ENCODE measurements at places on chromosomes 5 and 9.
A peak's percentile ranks its signal among the peaks of the same experiment; 100 is the strongest.

DNA sequence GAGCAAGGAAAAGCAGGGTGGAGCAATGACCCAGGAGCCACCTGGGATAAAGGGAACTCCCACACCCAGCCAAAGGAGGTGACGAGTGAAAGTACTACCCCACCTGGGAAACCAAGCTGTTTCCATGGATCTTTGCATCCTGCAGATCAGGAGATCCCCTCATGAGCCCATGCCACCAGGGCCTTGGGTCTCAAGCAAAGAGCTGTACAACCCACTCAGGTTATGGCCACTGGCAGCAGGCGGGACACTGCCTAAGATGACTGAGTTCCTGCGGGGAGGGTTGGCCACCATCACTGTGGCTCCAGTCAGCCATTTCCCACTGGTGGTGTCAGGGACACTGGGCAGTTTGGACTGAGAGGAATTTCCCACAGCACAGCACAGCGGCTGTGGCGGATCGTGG is 225.7 kb downstream of the CDH9 start:
- DNase-seq: no peak

- no peak for DNase-seq
Observed at GRCh38 chr9:110980261-110980660, 58.0 kb downstream of the LPAR1 start.

DNA sequence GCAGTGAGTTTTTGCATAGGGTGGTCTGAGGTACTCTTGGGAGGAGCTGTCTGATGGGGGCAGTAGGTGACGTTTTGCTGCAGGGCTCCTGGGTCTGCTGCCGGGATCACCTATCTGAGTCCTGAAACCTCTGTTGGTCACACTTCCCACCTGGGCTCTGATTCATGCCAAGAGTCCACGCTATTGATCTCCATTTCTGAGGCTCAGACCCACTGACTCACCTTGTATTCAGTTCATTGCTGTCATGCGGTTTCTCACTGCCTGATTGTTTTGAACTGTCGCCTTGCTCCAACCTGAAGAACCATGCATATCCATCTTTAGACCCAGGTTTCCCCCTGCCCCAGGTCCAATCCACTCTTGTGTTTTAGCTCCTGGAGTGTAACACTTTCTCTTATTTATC is 101.3 kb downstream of the NPR3 start:
- no peak for DNase-seq

GRCh38 chr5:140548791-140549190 is 1.3 kb downstream of the EIF4EBP3 start:
- no peak for DNase-seq

DNA sequence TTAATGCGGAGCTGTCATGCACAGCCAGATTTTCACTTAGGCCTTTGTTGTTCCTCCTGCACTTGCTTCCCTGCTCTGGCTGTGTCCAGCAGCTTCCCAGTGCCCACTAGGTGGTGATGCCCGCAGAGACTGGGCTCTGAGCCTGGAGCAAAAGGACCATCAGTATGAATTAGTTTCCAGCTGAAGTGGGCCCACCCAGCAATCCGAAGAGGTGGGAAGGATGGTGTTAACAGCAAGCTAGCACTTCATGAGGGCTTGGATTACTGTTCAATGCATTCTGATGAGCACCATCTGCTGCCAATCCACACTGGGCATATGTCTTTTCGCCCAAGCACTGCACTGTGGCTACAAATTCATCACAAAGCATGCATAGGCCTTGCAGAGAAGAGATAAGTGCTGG is 459.1 kb downstream of the SPOCK1 start:
- DNase-seq: no peak

DNA sequence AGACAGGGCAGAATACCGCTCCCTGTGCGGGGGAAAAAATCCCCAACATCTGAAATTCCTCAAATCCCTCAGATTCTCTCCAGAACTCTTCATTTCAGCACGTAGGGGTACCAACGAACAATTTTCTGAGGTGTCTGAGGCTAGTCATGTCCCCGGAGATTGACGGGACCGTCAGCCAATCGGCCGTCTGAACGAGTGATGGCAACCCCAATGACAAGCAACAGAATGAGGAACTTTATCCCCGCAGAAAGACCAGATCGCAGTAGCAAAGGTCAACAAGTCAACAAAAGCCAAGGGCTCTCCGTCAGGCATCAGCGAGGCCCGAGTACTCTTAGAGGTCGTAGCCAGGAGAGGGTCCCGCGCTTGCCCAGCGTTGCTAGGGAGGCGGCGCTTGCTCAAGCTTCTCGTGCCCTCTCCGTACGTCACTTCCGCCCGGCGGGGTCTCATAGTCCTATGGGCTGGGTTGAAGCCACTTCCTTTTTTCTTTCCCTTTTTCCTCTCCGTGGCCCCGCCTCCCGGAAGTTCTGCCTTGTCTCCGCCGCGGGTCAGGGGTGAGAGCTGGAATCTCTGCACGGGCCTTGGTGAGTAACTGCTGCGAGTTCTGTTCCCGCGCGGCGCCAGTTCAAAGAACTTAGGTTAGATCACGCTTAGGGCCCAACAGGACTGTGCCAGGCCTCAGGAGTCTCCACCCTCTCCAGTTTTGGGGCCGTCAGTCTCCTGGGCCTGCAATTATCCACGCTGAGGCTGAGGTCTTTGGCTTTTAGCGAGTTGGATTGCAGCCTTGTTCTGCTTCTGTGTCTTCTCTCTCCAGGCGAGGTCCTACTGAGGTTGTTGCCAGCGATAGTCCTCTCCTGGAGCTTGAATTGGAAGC is at the start of gene RNF20:
Gene RNF20 (plus strand): TSS at position 520 of the 871 bp plus-strand sequence. CDS start 1,571 bp downstream, outside the sequence.
- DNase-seq: peak; percentile 100

- no peak for DNase-seq
Observed at GRCh38 chr5:135395866-135396265, 3.2 kb downstream of the MACROH2A1 start.

DNA sequence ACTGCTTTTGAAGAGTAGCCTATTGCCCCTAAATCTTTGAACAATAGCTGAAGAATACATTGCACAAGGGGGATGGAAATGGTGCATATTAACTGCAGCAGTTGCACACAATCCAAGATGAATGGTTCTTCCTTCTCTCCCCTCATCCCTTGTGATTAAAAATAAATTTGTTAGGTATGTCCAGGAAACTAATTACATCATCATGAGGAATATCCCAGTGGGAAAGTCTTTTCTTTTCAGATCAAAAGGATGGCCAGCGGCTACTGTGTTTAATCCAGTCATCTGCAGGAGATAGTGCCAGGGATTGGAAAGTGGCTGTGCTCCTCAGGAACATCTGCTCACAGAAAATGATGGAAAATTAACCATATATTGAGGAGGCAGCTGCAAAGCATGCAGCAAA is 508.4 kb upstream of the SEMA6A start:
- no peak for DNase-seq

DNA sequence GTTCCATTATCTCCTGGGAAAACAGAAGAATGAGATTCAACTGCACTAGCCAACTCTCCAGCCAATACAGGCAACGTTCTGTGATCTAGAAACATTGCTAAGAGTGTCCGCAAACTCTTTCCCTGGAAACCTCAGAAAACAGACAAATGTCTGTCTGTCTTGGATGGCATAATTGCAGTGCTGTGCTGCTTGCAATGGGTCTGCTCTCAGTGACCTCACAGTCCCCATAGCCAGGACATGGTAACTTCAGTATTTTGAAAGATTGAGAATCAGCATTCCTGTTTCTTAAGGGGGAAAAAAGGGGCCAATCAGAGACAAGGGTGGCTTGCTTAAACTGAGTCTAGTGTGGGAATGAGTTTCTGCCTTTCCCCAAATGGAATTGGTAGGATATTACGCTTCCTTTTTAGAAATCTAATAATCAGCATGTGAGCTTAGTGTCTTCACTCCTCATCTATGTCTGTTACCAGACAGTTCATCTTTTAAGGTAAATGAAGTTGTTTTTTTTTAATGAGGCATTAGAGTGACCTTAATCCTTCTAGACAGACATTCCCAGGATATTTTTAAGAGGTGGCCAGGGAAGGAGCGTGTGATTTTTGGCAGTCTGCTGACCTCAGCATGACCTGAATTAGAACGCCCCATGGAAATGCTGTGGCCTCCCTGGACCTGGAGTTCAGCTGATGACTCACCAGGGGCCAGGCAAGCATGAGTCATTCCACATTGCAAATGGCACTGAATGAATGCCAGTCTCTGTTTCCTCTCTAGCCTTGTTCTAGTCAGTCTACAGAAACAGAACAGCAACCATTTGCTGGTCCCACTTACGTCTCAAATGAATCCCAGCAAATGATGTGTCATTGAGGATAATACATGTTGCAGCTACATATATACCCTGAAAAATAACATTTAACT is 210.2 kb upstream of the ACTBL2 start:
- DNase-seq: no peak

DNA sequence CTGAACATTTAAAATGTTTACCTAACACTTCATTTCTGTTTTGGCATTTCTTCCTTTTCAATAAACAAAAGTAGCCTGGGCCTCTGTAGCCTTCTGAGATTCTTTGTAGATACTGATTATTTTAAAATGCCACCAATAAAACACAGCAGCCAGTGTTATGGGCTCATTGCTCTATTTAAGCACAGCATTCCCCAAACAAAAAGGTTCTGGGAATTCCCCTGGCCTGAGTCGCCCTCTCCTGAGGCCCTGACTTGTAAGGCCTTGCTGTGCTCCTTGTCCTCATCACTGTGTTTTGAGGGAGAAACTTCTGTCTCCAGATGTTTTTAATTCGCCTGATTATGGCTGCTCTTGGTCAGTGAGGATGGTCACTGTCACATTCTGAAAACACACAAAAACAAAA is 33.0 kb upstream of the CTXN3 start:
- DNase-seq: no peak

GRCh38 chr5:173488144-173488543 is 128.3 kb downstream of the BOD1 start:
- no peak for DNase-seq

DNA sequence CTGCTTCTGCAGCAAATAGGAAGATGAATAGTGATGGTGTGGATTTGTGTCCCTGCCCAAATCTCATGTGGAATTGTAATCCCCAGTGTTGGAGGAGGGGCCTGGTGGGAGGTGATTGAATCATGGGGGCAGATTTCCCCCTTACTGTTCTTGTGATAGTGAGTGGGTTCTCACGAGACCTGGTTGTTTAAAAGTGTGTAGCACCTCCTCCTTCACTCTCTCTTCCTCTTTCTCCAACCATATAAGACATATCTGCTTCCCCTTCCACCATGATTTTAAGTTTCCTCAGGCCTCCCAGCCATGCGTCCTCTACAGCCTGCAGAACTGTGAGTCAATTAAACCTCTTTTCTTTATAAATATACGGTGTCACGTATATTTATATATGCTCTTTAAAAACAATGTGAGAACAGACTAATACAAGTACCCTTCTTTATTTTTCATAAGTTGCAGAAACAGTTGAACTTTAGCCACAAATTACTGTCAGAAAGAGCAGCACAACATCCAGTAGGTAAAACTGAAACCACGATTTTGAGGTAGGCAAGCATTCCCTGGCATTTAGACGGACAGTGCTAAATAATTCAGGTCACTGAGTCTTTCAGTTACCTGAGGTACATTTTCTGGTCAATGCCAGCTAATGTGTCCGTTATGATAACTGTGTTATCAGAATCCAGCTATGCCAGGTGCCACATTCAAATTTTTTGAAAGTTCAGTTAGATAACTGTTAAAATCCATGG is 79.3 kb upstream of the SPEF2 start:
- no peak for DNase-seq

DNA sequence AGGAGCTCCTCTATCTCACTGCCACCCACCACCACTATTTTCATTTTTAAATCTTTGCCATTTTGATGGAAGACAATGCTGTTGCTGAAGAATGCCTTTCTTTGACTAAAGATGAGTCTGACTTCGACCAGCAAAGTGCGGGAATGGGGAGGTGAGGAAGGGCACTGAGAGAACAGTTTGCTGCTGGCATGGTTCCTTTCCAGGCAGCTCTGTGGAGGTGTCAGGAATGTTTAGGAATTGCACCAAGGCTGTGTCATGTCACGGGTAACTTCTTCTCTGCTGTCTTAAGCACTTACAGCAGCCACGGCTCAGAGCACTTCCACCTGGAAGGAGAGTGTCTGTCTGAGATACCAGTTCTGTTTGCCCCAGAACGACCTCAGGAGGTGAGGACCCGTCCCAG is 41.4 kb upstream of the SHB start:
- DNase-seq: no peak

- DNase-seq: no peak
Observed at GRCh38 chr9:106963684-106964083, 100.7 kb downstream of the ZNF462 start.

- DNase-seq: no peak
Observed at GRCh38 chr9:124251605-124252378, 6.0 kb upstream of the NEK6 start.

DNA sequence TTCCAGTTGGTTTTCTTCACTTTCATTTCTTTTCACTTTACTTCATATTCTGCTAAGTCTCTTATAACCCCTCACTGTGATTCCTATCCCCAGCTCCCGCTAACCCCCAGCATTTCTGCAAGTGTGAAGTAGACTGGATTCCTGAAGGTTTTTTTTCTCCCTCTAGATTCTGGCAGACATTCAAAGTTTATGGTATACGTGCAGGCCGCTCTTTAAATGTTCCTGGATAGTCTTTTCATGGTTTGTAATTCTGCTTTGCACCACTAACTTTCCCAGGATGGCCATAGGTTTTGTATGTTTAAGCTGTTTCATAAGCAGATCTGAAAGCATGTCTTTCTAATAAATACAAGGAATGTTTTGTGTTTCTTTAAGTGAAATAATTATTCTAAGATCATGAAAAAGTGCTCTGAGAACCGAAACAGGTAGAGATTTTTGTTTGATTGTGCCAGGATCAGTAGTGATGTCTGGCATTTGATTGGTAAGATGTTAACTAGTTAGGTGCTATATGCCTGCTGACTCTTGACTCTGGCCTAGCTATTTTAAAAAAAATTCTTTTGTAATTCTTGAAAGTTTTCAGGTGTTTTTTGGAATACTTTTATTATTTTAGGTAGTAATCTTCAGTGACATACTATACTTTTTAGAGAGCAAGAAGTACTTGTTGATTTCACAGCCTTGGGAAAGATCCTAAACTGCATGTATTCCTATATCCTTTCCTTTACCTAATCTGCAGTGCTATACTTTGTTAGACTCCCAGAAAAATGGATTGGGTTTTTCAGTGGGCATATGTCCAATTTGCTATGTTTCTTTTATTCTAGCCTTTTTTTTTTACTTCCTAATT is 29.7 kb downstream of the CNOT6 start:
- DNase-seq: no peak

- no peak for DNase-seq
Observed at GRCh38 chr5:100584889-100585288, 49.7 kb downstream of the FAM174A start.

DNA sequence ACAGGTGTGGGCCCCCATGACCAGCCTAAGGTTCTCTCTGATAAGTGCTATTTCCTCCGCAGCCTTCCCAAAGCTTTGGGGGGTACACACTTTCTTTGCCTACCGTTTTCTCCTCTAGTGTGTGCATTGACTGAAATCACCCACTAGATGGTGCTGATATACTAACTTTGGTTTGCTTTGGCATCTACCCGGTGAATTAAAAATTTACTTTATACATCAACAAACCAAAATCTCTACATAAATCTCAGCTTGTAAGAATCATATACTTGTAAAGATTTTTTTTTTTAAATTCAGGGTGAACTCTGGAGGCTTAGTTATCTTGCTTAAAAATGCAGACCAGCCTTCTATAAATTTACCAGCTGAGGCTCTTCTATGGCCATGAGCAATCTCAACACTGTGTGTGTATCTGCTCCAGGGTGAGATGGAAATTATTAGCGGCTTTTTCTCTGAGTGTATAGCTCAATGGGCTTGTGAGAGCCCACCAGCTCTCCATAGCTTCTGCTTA is 475.7 kb upstream of the TNC start:
- no peak for DNase-seq
